ENCODE measurements at places on chromosomes 11 and 22. TPM values are rescaled to one million over a fixed set of nuclear protein-coding genes. Genes with fewer than 3 reads are reported as not detected.

DNA sequence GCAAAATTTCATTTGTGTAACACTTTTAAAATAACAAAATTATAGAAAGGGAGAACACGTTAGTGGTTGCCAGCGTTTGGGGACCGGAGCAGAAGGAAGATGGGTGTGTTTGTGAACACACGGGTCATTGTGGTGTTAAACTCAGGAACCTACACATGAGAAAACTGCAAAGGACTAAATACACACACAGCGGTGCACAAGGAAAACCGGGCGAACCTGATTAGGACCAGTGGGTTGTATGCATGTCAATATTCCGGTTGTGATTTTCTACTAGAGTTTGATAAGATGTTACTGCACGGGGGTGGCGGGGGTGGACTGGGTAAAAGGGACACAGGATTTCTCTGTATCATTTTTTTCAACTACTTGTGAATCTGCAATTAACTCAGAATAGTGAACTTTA lies 351.2 kb downstream of the OPCML start:
- no peak for DNase-seq

GRCh38 chr11:72832301-72833082 lies 18.3 kb downstream of the ATG16L2 start:
- DNase-seq = no peak

- no peak for DNase-seq
Measured at GRCh38 chr11:47413908-47414684, 5.7 kb downstream of the SLC39A13 start.

- DNase-seq = peak; percentile 30
Measured at GRCh38 chr22:46110215-46110614, 40.1 kb upstream of the PPARA start.

- no peak for DNase-seq
Measured at GRCh38 chr11:788953-789940, 643 bp downstream of the CEND1 start.

DNA sequence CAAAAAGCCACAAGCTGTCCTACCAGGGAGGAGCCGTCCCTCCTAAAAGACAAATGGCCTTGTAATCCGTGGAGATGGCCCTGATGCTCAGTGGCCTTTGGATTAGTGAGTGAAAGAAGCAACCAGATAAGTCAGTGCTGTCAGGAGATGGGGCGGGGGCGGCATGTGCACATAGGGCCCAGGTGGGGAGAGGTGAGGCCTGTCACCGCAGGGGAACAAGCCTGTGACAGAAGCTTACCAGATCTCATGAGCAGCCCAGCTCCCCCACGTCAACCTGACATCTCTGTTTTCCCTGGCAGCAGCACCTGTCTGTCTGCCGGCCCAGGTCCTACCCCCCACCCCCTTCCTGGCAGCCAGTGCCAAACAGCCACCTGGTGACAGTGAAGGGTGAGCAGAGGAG lies 162.6 kb downstream of the BUD13 start:
- DNase-seq = no peak

GRCh38 chr11:76592025-76592914 lies 78.3 kb downstream of the LRRC32 start:
- no peak for DNase-seq

GRCh38 chr22:17974087-17974486 lies 50.3 kb downstream of the MICAL3 start:
- no peak for DNase-seq

- DNase-seq = peak; percentile 72
Measured at GRCh38 chr22:30305519-30305905, 16.2 kb upstream of the CASTOR1 start.

DNA sequence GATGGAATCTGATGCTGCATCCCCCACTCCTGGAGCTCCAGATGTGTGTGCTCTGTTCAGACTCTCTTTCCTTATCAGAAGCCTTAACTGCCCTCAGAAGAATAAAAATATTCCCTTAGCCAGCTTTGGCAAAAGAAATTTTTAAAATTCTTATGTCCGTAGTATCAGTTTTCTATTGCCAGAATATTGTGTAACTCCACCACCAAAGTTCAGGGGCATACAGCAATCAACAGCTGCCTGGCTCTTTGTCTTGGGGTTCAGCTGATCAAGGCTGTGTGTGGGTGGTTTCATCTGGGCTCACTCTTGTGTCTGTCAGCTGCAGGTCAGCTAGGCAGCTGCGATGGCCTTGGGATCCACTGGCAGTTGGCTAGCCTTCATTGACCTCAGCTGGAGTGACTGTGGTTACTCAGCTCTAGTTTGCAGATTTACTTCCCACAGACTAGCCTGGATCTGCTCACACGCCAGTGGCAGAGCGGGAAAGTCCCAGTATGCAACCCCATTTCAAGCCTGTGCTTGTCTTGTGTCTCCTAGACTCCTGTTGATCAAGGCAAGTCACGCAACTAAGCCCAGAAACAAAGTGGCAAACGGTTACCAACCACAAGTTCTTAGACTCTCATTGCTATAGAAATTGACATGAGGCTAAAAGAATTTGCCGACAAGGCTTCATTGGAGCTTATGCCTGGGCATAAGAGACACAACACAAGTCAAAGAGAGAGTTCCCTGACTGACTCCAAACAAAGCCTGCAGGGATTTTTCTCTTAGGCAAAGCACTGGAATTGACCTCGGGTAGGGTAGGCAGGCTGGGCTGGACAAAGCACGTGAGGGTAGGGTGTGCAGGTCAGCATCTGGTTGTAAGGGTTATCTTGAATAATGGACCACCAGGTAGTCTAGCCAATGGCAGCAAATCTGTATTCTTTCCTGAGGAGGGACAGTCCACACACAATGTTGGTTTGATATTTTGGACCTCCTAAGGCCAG lies 7.5 kb downstream of the TMEM138 start:
- DNase-seq = no peak

GRCh38 chr11:44954051-44954906 lies 3.6 kb upstream of the TP53I11 start:
- no peak for DNase-seq

- no peak for DNase-seq
Measured at GRCh38 chr11:101915791-101916291, 481 bp downstream of the ANGPTL5 start.

GRCh38 chr11:104442321-104442720 lies 278.4 kb upstream of the PDGFD start:
- DNase-seq = no peak

DNA sequence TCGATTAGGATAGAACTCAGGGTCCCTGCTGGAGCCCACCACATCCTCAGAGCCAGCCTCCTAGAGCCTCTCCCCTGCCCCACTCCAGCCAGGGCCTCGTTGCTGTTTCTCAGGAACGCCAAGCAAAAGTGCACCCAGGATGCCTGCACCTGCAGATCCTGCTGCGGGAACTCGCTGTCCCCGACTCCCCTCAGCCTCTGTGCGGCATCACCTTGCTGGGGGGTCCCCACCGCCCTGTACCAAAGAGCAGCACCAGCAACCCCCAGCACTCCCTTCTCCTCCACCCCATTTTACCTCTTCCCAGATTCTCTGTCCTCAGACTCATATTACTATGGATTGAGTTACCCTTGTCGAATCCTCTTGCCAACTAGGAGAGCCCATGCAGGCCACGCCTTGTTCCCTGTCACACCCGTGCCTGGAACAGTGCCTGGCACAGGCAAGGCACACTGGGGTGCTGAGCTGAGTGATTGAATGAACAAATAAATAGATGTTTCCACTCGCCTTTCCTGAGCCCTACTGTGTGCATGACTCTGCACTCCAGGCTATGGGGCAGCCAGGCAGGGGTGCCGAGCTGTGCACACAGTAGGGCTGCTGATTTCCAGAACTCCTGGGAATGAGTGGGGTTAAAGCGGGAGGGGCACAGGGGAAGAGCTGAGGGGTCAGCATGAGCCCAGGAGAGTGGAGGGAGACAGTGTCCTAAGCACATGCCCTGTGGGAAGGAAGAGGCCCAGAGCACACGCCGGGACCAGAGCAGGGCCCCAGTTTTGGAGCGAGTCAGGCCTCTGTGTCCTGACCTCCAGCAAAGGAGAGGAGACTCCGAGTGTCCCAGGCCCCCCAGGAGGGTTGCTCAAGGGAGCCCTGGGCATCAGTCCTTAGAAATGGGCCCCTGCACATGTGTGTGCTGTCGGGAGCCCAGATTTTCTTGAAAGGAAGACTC lies 44.3 kb downstream of the LINC01488 start:
- no peak for DNase-seq

- DNase-seq = no peak
Measured at GRCh38 chr11:131600628-131601027, 230.2 kb downstream of the NTM start.

- no peak for DNase-seq
Measured at GRCh38 chr11:86737737-86738136, 62.6 kb upstream of the PRSS23 start.

DNA sequence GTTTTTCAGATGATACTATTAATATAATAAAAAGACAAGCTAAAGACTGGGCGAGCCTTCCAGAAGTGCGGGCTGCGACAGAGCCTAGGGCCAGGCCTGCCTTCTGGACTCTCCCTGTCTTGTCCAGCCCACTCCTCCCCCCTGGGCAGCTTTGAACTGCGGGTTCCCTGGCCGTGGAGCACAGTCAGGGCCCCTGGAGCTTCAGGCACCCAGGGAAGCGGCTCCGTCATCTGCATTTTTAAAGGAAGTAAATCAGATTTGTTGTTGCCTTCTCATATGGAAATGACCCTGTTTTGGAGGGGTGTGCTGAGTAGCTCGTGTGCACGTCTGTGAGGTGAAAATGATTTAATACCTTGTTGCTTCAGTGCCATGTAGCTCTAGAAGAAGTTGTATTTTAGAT lies 265.3 kb downstream of the TBC1D22A start:
- no peak for DNase-seq

- DNase-seq = no peak
Measured at GRCh38 chr11:45412521-45412920, 126.4 kb upstream of the SYT13 start.

GRCh38 chr11:125504580-125504979 lies 8.5 kb upstream of the FEZ1 start:
- DNase-seq = no peak

GRCh38 chr11:79600711-79601110 lies 159.9 kb upstream of the TENM4 start:
- DNase-seq = no peak

GRCh38 chr22:40323681-40324171 lies 22.6 kb upstream of the ADSL start:
- DNase-seq = peak; percentile 50

DNA sequence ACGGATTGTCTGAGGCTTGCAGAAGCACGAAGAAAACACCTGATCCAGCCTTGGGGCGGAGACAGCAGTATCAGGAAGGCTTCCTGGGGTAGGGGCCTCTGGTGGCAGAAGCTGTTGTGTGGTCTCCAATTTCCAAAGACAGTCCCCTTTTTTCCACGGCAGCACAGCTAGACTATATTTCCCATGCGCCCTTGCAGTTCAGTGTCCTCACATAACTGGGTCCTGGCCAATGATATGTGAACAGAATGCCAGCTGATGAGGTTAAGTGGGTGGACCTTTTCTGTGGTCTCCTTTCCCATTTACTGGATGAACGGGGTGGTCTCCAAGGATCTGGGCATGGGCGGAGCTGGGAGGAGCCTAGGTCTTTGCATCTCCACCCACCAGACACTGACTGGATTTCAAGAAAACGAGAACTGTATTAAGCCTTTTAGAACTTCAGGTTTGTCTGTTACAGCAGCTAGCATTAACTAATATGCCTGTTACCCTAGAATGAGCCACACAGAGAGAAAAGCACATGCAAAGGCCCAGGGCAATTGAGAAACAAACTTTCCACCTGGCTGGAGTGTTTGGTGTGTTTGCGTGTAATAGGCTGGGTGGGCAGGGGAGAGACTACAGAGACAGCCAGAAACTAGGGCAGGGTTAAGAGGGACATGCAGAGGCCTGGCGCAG lies 6.2 kb downstream of the GAL3ST1 start:
- no peak for DNase-seq

DNA sequence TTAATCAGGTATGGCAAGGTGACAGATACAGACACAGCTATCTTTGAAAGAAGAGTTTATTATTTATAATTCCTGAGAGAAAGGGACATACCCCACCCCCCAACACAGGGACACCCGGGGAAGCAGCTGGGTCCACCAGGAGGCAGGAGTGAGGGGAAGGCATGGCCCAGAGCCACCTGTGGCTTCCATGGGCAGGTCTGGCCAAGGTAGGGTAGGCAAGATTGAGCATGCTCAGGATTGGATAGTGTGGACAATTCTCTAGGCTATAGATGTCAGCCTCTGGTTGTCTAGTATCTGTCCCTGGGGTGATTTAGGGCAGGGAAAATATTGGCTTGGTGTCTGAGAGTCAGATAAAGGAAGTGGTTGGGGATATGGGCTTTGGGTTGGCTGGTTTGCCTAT lies 27.5 kb upstream of the SMIM35 start:
- DNase-seq = no peak

DNA sequence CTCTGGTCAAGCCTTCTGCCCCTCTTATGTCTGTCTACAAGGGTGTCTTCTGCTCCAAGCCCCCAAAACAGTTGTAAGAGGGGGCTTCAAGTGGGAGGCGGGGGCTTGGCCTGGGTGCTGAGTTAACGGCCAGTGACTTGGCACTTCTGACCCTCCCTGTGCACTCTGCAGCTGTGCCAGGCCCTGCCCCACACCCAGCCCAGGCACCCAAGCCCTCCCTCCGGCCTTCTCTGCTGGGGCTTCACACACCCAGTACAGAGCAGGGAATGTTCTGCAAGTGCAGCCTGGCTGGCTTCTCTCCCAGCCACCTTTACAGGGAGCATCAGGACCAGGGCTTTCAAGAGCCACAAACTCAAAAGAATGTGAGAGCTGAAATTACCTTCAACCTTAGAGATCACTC lies 3.8 kb downstream of the TMEM121B start:
- DNase-seq = no peak

DNA sequence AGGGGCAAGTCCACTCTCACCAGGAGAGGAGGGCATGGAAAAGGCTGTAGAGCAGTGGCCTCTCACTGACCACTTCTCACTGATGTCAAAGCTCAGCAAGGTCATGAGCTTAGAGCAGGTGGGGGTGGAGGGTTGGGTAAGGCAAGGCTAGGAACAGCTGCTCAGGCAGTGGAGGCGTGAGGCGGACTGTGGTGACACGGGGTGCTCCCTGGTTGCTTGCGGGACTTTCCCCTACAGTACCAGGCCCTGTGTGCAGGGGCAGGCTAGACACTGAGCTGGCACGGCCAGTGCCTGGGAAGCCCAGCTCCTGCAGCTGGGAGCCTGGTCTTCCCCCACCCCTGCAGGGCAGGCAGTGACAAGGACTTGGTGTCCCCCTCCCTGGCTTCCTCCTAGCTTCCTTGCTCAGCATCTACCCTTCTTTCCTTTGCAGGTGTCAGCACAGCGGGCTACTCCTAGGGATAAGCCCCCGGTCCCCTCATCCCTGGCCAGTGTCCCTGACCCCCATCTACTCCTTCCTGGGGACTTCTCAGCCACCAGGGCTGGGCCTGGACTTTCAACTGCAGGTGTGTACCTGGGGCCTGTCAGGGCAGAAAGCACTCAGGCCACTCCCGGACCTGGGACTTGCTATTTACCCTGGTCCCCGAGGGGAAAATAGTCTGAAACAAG lies 45.6 kb downstream of the PISD start:
- DNase-seq = peak; percentile 74

GRCh38 chr22:19174106-19175025 lies 4.2 kb downstream of the SLC25A1 start:
- no peak for DNase-seq

SSRP1 gene
- 290 TPM for total RNA-seq

OR5B21 gene
- total RNA-seq = not detected

DCPS gene
- total RNA-seq = 17.2 TPM

FXYD2 gene
- 6.7 TPM for total RNA-seq

DEFB131B gene
- not detected for total RNA-seq

CSF2RB gene
- total RNA-seq = 0.29 TPM

ALX4 gene
- not detected for total RNA-seq

DMC1 gene
- 14.2 TPM for total RNA-seq

SUSD2 gene
- 0.95 TPM for total RNA-seq

MOGAT2 gene
- not detected for total RNA-seq

ADAMTS8 gene
- total RNA-seq = not detected

FAU gene
- 1,112 TPM for total RNA-seq

LRRC32 gene
- 23.2 TPM for total RNA-seq

DLG2 gene
- 2.6 TPM for total RNA-seq

PARVG gene
- total RNA-seq = 76.5 TPM

VSTM5 gene
- total RNA-seq = not detected

Data from activated CD8-positive, alpha-beta T cell treated with anti-CD3 and anti-CD28 coated beads for 36 hours (primary cell).